ENCODE measurements at places on chromosomes 5 and 9. TPM values are rescaled to one million over a fixed set of nuclear protein-coding genes. Genes with fewer than 3 reads are reported as not detected.

- DNase-seq = no peak
Measured at GRCh38 chr9:129719135-129719534, 33.7 kb downstream of the PTGES start.

GRCh38 chr5:14081791-14082190 is 61.4 kb upstream of the TRIO start:
- peak; percentile 13 for DNase-seq

- DNase-seq = no peak
Measured at GRCh38 chr5:4576908-4577307, 563.2 kb upstream of the ADAMTS16 start.

DNA sequence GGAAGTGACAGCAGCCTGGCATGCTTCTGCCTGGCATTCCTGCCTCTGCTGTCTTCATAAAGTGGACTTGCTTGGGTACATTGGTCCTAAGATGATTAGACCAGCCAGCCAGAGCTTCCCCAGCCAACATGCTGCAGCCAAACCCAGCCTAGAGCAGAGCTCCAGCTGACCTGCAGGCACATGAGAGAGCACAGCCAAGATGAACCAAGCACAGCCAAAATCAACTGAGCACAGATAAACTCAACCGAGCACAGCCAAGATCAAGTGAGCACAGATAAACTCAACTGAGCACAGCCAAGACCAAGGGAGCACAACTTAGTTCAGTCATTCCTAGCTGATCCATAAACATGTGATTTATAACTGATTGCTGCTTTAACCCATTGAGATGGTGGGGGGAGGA is 266.5 kb downstream of the MSX2 start:
- no peak for DNase-seq

DNA sequence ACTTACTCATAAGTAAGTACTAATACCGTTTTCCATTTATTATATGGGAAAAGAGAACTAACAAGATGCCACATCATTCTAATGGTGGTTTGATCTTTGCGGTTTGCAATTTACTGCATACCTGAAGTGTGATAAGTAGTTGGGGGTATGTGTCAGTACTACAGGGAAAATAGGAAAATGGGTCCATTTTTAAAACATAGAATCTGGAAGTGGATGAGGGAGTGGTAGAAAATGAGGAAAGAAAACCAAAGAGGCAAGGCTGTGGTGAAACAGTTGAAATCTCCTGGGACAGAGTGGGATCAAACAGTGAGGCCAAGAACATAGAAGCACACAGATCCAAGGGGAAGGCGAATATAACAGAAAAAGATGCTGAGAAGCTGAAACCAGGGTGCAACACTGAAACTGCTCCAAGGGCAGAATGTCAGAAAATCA is 6.7 kb downstream of the ADAMTSL1 start:
- no peak for DNase-seq

Gene PCDHGA8
- total RNA-seq = 0.69 TPM

DNA sequence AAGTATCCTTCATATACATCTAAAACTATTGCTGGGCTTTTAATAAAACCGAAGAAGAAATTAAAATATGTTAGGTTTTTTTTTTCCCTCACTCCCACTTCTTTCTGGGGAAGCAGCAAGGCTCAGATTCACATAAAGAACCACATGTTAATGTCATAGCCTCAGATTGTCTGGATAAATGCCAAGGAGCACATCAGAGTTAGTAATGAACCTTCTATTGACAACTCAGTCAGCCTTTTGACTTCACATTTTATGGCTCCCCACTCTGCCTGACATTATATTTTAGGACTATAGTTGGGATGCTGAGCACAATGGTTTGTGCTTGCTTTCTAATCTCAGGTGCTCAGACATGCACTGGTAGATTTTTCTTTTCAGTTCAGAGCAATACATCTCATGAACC is 21.8 kb downstream of the DMAC1 start:
- DNase-seq = no peak

DNA sequence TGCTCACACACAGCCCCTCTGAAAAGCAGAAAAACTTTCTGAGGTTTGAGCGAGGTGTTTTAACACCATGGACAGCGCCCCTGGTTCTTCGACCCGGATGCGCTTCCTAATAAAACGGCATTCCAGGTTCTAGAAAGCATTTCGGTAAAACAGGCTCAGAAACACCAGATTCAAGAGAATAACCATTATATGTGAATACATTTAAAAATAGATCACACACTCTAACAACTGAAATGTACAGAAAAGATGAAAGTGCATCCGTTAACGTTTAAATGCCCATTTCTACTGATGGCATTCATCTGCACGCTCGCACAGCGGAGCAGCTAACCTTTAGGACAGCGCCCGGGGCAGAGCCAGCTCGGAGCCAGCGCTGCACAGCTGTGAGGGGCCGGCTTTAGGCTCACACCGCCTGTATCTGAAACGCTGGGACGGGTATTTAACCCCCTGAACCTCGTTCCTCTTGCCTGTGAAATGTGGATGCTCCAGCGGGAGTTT is 26.3 kb upstream of the TENT4A start:
- DNase-seq = peak; percentile 42

- DNase-seq = no peak
Measured at GRCh38 chr9:124730772-124731171, 40.3 kb downstream of the NR6A1 start.

GRCh38 chr9:135743546-135744332 is 41.8 kb downstream of the KCNT1 start:
- DNase-seq = no peak

Gene SIL1
- 59.7 TPM for total RNA-seq

GRCh38 chr5:154788212-154788611 is 33.0 kb downstream of the LARP1 start:
- DNase-seq = no peak

DNA sequence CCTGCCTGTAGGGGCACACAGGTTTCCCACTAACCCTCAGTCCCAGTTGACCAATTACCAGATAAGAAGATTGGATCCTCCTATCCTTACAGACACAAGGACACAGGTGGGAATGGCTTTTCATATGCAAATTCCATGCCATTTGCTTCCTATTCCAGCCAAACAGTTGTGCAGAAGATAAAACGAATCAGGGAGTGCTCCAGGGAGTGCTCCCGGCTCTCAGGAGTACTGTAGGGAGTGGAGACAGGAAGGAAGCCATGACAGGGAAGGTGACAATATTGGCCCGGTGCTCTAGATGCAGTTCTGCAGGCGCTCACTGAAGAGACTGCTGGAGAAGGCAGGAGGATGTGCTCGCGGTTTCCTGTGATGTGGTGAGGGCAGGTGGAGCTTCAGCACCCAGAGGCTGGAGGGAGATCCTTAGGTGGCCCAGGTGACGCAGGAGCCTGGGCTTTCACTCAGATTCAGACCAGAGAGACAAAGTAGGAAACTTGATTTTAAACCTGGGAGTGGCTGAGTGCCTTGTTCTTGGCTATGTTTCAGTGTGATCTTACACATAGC is 260.0 kb downstream of the AUH start:
- DNase-seq = no peak

GRCh38 chr9:127092041-127092608 is 30.3 kb downstream of the ANGPTL2 start:
- no peak for DNase-seq

- DNase-seq = no peak
Measured at GRCh38 chr5:175892015-175892800, 20.8 kb downstream of the CPLX2 start.

DNA sequence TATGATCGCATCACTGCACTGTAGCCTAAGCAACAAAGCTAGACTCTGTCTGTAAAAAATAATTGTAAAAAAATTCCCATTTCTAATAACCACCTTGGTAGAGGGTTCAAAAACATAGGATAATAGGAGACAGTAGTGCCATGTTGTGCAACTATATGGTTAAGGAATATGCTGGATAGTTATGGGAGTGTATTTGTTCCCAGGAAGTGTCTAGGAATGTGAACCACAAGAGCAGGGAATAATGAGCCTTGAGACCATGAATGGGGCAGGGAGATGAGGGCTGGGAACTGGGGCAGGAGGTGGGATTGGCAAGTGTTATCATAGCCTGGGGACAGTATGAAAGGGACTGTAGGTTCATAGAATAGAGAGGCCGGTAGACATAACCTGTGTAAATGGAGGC is 50.4 kb downstream of the RUSC2 start:
- peak; percentile 48 for DNase-seq

Gene AK3
- total RNA-seq = 101 TPM

GRCh38 chr5:58075907-58076306 is 384.0 kb downstream of the PLK2 start:
- DNase-seq = no peak

GRCh38 chr9:20701060-20701459 is 17.0 kb downstream of the FOCAD start:
- peak; percentile 61 for DNase-seq

Gene SLC46A2
- not detected for total RNA-seq

- no peak for DNase-seq
Measured at GRCh38 chr9:136348691-136349090, 14.9 kb downstream of the DNLZ start.

- no peak for DNase-seq
Measured at GRCh38 chr5:135047347-135047695, 13.3 kb upstream of the PITX1 start.

- DNase-seq = no peak
Measured at GRCh38 chr5:61026004-61026403, 81.0 kb downstream of the NDUFAF2 start.

- DNase-seq = no peak
Measured at GRCh38 chr5:5318426-5319190, 103.9 kb upstream of the ICE1 start.

Gene MCC
- total RNA-seq = 42.9 TPM

Gene ACSL6
- not detected for total RNA-seq

- DNase-seq = no peak
Measured at GRCh38 chr9:117344892-117345660, 69.8 kb downstream of the ASTN2 start.

- no peak for DNase-seq
Measured at GRCh38 chr9:83362341-83362995, 175.7 kb downstream of the FRMD3 start.

All from renal cortical epithelial cell (primary cell).